Activated CD4-positive, alpha-beta T cell treated with anti-CD3 and anti-CD28 coated beads for 24 hours (primary cell): ENCODE measurements at places on chromosomes 2 and 18.

DNA sequence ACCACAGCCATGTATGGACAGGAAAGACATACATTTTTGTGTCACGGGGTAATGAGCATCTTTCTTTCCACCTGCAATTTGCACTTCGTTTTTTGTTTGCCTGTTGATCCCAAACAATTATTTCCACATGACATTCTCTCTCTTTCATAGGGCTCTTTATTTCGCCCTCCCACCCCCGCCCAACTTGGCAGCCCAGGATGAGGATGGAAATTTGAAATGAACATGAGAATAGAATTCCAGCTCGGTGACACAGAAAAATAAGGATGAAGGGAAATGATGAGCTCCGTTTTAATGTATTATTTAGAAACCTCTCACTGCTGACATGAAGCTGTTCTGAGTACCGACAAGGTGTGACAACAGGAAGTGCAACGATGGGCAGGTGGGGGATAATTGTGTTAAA is 443.3 kb downstream of the SOCS6 start:
- DNase-seq, result no peak

- DNase-seq, result peak; percentile 62
These were observed 46.1 kb downstream of the TMEM185B start for GRCh38 chr2:120177001-120177621.

- no peak for DNase-seq
These were observed 357.3 kb upstream of the SLC8A1 start for GRCh38 chr2:40809156-40809555.

- no peak for DNase-seq
These were observed 2.5 kb downstream of the NFU1 start for GRCh38 chr2:69434753-69435152.

DNA sequence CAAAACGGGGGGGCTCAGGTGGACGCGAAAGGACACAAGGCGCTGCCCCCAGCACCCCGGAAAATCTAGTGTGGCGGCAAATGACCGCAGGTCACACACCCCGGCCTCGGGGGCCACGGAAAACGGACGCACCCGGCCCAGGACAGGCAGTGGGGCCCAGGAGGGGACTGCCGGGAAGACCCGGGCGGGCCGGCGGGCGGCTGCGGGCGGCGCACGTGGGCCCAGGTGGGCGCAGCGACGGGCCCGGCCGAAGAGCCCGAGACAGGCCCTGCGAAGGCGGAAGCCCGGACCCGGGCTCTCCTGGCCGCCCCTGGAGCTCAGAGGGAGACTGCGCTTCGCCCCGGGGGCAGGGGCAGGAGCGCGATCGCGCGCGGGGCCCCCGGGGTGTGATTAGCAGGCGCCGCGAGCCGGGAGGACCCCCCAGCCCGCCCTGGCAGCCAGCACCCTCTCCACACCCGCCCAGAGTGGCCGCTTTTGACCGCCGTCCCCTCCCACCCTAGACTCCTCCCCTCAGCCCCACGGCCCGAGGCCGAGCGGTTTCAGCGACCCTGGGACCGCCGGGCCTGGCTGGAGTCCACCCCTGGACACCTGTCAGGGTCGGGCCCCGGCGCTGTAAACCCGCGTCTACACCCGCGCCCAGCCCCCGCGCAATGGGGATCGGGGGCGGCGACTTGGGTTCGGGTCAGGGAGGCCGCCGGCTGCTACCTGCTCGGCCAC is 773 bp downstream of the MBP start:
- no peak for DNase-seq

GRCh38 chr18:7002107-7002506 is 115.5 kb downstream of the LAMA1 start:
- DNase-seq, result no peak

- DNase-seq, result no peak
These were observed 24.8 kb upstream of the RPE start for GRCh38 chr2:209977386-209978239.

- no peak for DNase-seq
These were observed 77.9 kb downstream of the EIPR1 start for GRCh38 chr2:3299703-3300102.

- no peak for DNase-seq
These were observed 458.1 kb upstream of the RAB12 start for GRCh38 chr18:8151181-8151580.

- no peak for DNase-seq
These were observed 171.8 kb upstream of the PIK3C3 start for GRCh38 chr18:41783065-41783818.

DNA sequence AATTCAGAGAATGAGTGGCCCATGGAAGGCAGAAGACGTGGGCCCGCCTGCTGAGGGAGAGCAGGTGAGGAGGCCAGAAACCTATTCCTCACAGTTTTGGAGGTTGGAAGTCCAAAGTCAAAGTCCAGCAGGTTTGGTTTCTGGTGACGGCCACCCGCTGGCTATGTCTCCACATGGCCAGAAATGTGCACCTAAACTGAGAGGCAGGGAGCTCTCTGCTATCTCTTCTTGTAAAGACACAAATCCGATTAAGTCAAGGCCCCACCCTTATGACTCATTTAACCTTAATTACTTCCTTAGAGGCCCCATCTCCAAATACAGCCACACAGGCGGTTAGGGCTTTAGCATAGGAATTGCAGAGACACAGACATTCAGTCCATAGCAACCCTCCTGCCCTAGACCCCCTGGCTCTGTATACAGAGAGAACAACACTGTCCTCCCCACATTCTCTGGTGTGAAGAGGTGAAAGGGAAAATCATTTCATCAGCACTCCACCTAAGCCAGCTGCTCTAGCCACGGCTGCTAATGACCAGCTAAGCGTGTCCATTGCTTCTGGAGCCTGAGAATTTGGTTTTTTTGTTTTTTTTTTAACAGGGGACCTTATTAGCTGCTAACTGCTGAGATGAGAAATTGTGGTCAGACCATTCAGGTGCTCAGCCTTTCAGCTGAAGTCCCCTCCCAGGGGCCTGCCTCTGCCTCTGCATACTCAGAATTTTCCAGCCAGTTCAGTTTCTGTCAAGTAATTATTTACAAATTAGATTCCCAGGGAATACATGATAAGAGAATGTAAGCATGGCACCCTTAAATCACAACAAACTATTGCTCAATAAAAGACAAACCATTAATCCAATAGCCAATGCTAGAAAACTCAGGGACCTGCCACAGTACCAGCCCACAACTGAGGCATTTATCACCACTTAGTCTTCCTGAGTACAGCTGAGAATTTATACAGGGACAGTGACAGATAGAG is 368.7 kb upstream of the ID2 start:
- DNase-seq, result no peak
